Activated CD4-positive, alpha-beta T cell treated with anti-CD3 and anti-CD28 coated beads, Interleukin-2, amount 50 U/mL, for 24 hours (primary cell): ENCODE measurements at places on chromosomes 2 and 18.

GRCh38 chr2:196993617-196994016 is 67.1 kb upstream of the PGAP1 start:
- no peak for DNase-seq

DNA sequence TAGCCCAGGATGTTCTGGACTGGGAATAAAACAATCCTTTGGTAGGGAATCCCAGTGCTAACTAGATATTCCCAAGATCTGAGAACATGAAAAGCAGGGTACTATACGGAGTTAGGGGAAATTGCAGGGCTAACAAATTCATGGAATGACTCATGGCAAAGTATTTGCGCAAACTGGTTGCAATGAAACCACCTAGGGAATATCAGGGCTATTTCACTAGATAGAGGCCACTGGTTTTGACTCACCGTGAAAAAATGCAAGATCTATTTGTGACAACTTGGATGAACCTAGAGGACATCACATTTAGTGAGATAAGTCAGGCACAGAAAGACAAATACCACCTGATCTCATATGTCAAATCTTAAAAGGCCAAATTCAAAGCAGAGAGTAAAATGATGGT is 233.3 kb downstream of the MBD2 start:
- DNase-seq, result no peak

- no peak for DNase-seq
Observed at GRCh38 chr2:234363011-234363487, 133.8 kb downstream of the ARL4C start.

GRCh38 chr2:19176977-19177376 is 181.4 kb downstream of the OSR1 start:
- DNase-seq, result no peak

DNA sequence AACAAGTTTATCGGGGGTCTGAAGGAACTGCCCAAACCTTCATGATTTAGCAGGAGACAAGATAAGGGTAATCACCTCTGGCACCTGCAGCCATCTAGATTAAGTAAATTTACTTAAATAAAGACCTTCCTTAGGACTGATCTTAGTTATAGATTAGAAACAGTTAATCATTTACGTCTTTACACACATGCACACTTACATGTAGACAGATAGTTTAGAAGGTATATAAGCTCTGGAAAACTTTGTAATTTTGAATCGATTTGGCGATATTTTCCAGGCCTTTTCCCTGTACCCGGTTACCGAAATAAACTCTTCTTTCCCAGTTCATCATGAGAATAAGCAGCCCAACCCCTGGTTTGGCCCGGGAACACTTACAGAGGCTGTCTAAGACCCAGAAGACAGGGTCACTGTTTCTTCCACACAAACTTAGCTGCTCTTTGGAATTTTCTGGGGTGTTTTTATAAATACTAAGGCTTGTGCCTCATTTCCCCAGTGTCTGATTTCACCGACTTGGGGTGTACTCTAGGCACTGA is 560 bp upstream of the SKA1 start:
- DNase-seq, result no peak

- no peak for DNase-seq
Observed at GRCh38 chr2:144377914-144378313, 142.0 kb downstream of the ZEB2 start.

DNA sequence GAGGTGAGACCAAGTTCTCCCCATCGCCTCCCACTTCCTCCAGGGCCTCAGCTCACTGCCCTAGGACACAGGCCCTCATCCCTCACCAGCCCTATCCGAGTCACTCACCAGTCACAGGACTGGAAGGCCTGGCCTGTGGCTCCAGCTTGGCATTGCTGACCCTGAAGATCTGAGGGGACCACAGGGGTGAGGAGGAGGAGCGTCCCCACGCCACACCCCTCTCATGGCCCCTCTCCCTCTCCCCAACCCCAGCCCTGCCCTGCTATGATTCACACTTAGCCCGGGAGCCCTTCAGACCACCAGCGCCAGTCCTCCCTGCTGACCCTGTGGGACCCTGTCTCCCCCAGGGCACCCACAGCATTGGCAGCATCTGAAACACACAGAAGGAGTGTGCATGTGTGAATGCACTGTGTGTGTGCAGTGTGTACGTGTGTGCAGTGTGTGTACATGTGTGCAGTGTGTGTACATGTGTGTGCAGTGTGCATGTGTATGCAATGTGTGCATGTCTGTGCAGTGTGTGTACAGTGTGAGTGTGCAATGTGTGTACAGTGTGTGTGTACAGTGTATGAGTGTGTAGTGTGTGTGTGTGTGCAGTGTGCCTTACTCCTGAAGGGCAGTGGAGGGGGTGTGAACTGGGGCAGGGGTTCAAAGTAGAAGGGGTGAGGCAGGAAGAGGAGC is 29.4 kb upstream of the ANKRD62 start:
- no peak for DNase-seq

DNA sequence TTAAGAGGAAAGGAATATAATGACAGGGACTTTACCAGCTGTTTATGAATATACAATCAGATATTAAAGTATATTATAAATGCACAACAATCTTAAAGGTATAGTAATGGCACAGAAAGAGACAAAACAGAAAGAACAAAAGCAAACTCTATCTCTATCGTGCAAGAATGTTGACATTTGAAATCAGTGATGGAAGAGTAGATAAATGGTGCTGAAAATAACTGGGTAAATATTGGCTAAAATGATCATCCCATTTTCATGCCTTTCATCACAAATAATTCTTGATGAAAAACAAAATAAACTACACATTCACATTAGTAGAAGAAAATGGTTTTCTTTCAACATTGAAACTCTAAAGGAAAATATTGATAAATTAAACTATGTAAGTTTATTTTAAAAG is 495.9 kb downstream of the IRS1 start:
- DNase-seq, result no peak

DNA sequence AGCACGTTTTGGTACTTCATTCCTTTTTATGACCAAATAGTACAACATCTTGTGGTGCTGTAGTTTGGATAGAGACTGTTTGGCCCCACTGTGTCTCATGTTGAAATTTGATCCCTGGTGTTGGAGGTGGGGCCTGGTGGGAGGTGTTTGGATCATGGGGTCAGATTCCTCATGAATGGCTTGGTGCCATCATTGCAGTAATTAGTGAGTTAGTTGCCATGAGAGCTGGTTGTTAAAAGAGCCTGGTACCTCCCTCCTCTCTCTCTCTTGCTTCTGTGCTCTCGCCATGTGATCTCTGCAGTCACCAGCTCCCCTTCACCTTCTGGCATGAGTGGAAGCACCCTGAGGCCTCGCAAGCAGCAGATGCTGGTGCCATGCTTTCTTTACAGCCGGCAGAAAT is 50.9 kb downstream of the NCAPH start:
- DNase-seq, result no peak

DNA sequence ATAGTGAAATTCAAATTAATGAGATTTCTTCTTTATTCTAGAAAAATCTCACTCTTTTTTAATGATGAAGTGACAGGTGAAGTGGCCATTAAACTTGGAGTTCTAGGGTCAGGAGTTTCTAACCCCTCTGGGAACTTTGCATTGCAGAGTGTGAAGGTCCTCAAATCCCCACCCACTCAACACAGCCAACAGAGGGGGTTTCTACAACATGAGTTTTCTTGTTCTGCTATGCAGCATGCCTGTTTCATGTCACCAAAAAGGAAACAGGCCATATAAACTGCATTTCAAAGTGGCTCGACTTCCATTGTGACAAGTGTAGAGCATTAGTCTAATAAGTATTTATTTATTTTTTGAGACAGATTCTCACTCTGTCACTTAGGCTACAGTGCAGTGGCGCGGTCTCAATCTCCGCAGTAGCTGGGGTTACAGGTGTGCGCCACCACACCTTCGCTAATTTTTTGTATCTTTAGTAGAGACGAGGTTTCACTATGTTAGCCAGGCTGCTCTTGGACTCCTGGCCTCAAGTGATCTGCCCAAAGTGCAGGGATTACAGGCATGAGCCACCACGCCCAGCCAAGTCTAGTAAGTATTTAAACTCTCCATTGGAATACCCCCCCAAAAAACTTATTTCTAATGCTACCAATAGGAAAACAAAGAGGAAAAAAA is 146.1 kb upstream of the ZFP36L2 start:
- no peak for DNase-seq

GRCh38 chr2:237711458-237712150 is 84.2 kb downstream of the LRRFIP1 start:
- DNase-seq, result no peak

GRCh38 chr2:97005353-97005752 is 19.0 kb upstream of the FAM178B start:
- DNase-seq, result no peak

GRCh38 chr2:227536445-227536844 is 62.2 kb upstream of the SCYGR2 start:
- no peak for DNase-seq

- DNase-seq, result no peak
Observed at GRCh38 chr2:58341047-58341446, 99.9 kb upstream of the FANCL start.

DNA sequence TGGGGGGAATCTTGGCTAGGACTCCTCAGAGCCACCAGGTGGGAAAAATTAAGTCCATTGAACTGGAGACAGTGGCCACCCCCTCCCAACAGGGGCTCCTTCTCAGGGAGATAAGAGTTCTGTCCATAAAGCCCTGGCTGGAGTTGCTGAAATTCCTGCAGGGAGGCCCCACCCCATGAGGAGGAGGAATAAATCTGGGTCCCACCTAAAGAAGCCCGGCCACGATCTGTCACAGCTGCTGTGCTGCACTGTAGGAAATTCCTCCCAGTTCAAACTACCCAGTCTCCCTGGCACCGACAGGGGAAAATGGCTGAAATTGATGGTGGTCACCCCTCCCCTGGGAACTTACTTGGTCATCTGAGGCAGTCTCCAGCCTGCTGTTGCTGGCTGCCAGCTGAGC is 215.0 kb downstream of the THSD7B start:
- no peak for DNase-seq

GRCh38 chr2:239182981-239183791 is 217.6 kb downstream of the HDAC4 start:
- DNase-seq, result no peak
